ENCODE measurements at places on chromosomes 11 and 22. TPM values are rescaled to one million over a fixed set of nuclear protein-coding genes. Genes with fewer than 3 reads are reported as not detected.

DNA sequence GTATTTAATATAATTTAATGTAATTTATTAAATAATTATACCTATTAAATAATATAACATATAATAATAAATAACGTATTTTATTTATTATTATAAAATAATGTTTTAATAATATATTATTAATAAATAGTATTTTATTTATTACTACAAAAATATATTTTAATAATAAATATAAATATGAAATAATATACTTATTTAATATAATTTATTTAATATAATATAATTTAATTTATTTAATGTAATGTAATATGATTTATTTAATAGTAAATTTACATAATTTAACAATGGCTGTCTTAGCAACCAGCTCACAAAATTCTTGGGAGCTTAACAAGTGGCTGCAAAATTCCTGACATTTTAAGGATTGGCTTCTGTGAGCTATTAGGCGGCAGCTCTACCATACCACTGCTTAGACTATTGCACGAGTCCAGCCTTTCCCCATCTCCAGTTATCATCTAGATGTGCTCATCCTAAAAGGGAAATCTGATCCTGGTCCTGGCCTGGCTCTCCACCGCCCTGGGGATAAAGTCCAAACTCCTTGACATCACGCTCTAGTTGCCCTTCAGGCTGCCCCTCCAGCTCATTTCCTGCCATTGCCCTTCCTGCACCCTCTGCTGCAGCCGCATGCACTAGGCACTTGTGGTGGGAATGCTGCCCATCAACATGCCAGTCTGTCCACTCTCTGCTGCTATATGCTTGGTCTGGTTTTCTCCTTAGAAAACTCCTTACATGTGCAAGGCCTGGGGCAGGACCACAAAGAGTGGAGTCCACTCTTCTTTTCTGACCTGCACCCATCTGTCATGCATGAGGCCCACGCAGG, 9.8 kb downstream of the MMP20 start:
- DNase-seq: no peak

The SLC7A4 gene
- 4.0 TPM for total RNA-seq

- no peak for DNase-seq
Observed at GRCh38 chr22:40819599-40820140, 524 bp upstream of the SLC25A17 start.

GRCh38 chr11:108985945-108986279, 321.0 kb downstream of the DDX10 start:
- DNase-seq: peak; percentile 73

The P2RY6 gene
- total RNA-seq: 0.39 TPM

GRCh38 chr22:49123621-49124192, 704.0 kb downstream of the BRD1 start:
- no peak for DNase-seq

The TOB2 gene
- total RNA-seq: 42.4 TPM

GRCh38 chr11:69483691-69484426, 2.4 kb downstream of the LINC01488 start:
- no peak for DNase-seq

DNA sequence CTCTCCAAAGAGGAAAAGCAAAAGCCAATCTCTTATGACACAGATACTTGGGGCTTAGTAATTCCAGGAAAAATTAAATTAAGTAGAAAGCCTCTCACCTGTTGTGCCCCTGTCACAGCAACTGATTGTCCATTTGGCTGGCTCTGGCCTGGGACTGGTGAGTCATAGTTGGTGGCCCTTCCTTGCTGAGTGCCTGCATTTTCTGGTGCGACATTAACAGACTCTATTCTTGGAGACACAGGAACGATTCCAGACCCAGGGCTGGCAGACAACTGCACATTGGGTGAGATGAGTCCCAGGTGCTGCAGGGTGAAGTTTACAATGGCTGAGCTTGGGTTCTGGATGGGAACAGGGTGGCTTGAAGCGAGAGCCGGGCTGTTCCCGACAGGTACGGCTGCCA, 15.6 kb downstream of the E2F8 start:
- DNase-seq: no peak

- DNase-seq: no peak
Observed at GRCh38 chr22:21030621-21031544, 1.5 kb downstream of the SLC7A4 start.

The MPZL3 gene
- 0.12 TPM for total RNA-seq

The CDC42EP1 gene
- total RNA-seq: 12.7 TPM

- DNase-seq: no peak
Observed at GRCh38 chr11:87187076-87187475, 149.3 kb downstream of the TMEM135 start.

DNA sequence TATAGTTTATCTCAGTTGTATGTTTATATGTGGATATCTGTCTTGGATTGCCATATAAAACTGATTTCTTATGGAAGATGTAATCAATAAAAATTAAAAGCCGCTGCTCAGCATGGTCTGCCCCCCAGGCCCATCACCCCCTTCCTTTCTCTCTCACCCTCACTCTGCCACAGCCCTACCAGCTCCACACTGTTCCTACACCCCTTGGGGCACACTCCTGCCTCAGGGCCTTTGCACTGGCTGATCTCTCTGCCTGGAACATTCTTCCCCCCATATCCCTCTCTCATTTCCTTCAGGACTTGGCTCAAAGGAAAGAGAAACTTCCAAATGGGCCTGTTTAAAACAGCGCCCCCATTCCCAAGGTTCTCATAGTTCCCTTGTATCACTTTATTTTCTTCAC, 63.1 kb downstream of the LRRC32 start:
- no peak for DNase-seq

The HMBS gene
- total RNA-seq: 17.2 TPM

DNA sequence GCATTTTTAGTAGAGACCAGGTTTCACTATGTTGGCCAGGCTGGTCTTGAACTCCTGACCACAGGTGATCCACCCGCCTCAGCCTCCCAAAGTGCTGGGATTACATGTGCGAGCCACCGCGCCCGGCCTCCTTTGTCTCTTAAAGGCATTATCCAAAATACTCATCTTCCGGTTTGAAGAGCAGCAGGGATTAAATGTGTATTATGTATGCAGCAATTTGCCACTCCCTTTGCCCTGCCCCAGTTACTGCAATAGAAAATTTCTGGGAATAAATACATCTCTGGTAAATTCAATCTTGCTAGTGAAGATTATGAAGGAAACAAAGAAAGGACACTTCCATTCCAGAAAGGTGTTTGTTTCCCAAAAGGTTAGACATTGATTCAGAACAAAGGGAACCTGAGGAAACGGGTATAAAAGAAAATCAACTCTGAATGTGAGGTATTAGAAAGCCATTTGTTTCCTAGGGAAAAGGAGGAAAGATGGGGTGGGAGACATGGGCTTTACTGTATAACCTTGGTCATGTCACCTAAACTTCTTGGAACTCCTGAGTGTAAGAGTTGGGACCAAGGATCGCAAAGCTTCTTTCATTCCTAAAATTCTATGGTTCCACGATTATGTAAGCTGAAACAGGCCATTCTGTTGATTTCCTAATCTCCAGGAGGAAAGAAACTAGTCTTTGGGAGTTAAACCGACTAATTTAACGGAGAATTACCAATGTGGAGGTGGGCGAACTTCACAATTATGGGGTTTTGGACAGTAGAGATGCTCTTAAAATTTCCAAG, 959 bp upstream of the HIPK3 start:
- no peak for DNase-seq

The MMP7 gene
- total RNA-seq: not detected

The SERPING1 gene
- 42.8 TPM for total RNA-seq

Data from cardiac muscle cell (in vitro differentiated cells and primary cell).